Stimulated activated CD4-positive, alpha-beta T cell treated with anti-CD3 and anti-CD28 coated beads, Interleukin-1b, Interleukin-23, amount 100 ng/mL, for 1 hour (primary cell): ENCODE measurements at places on chromosomes 7 and 10.

- DNase-seq: no peak
Measured at GRCh38 chr10:58330431-58330830, 4.4 kb upstream of the UBE2D1 start.

DNA sequence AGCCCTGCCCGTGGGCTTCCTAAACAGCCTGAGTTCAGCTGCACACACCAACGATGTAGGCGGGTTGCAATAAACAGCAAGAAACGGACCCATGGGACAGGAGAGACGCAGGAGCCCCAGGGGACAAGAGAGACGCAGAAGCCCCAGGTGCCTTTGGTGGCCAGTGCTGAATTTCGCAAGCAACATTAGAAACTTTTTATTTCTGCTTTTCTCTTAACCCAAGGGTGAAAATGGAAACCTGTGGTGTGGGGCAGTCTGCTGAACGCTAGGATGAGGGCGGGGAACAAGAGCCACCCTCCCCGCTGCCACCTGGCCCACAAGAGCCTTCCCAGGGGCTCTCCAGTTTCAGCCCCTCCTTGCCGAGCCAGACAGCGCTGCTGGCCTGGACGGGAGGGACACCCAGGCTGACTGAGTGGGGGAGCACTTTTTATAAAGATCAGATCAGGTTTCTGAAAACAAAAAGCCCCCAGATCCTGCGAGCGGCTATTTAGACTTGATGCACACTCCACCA, 20.0 kb upstream of the GPR146 start:
- DNase-seq: no peak

- no peak for DNase-seq
Measured at GRCh38 chr7:152751449-152752141, 8.0 kb upstream of the ACTR3B start.

GRCh38 chr10:120041807-120042559, 149.5 kb downstream of the SEC23IP start:
- DNase-seq: no peak

- no peak for DNase-seq
Measured at GRCh38 chr10:63833411-63834060, 312.3 kb downstream of the REEP3 start.

GRCh38 chr10:10796061-10796773, 221.5 kb upstream of the CELF2 start:
- DNase-seq: no peak

DNA sequence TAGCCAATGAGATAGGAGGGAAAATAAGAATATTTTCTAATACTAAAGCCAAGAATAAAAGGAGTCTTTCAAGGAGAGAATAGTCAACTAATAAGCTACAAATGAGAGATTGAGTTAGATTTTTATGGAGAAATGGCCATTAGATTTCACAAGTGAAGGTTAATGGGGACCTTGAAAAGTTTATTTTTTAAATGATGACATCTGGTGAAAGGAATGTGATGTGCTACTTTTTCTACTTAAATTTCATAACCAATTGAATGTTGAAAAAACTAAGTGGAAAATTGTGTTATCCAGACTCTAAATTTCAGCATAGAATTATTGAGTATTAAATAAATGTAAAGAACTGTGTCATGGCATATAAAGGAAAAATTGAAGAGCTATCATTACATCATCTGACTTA, 125.7 kb downstream of the TSPAN12 start:
- no peak for DNase-seq

GRCh38 chr10:84613336-84614021, 285.1 kb downstream of the CCSER2 start:
- DNase-seq: no peak

DNA sequence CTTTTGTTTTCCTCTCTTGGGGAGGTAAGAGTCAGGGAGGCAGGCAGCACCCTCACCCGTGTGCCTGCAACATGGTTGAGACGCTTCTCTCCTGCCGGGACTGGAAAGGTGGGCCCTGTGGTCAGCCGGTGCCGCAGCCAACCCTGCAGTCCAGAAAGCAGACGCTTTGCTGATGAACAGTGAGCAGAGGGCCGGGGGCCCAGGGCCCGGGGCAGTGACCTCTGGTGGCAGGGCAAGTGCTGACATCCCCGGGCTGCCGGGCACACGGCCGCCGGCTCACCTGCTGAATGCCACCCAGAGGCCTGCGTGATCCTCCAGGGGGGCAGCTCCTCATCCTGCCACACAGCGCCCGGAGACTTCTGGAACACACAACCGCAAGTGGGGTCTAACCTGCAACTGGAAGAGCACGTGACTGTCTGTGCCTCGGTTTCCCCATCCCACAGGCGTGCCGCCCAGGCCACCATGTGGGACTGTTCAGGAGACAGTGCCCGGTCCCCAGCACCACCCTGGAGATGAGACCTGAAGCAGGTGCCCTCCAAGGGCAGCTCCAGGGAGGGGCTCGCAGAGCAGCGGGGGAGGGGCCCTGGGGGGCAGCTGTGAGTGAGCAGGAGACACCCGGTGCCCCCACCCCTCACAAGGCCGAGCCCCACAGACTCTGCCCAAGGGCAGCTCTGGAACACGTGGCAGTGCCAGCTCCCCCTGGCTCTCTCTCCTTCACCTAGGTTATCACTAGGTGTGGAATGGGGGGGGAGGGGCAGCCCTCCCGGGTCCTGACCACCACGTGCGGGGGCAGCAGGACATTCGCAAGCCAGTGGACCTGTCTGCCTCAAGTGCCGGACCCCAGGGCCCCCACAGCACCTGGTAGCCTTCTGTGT, 2.2 kb upstream of the ADGRA1 start:
- DNase-seq: no peak

GRCh38 chr10:98224996-98225395, 43.0 kb downstream of the LOXL4 start:
- DNase-seq: no peak

- DNase-seq: no peak
Measured at GRCh38 chr7:127882313-127882920, 148.8 kb downstream of the LRRC4 start.

DNA sequence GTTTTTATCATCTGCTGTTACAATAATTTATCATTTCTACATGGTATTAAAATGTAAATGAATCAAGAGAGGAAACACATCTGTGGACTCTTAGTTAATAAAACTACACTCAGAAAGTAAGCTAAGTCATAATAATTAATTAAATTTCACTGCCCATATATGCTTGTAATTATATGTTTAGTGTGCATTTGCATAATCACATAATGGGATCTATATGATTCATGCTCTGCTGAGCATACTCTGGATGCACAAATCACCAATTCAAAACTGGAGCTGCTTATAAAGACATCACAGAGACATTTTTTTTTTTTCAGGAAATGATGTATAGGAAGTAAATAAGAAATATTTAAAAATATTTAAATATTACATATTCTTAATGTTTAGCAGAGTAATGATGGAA, 151.6 kb upstream of the STEAP4 start:
- no peak for DNase-seq

DNA sequence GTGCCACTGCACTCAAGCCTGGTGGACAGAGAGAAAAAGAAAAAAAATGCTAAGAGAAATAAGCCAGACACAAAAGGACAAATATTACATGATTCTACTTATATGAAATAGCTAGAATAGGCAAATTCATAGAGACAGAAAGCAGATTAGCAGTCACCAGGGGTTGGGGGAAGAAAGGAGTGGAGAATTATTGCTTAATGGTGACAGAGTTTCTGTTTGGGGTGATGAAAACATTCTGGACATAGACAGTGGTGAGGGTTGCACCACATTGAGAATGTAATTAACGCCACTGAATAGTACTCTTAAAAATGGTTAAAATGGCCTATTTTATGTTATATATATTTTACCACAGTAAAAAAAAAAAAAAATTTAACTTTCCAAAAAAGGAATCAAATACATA, 6.4 kb upstream of the NT5C2 start:
- DNase-seq: no peak

GRCh38 chr7:73715648-73716317, 3.7 kb downstream of the STX1A start:
- DNase-seq: no peak

DNA sequence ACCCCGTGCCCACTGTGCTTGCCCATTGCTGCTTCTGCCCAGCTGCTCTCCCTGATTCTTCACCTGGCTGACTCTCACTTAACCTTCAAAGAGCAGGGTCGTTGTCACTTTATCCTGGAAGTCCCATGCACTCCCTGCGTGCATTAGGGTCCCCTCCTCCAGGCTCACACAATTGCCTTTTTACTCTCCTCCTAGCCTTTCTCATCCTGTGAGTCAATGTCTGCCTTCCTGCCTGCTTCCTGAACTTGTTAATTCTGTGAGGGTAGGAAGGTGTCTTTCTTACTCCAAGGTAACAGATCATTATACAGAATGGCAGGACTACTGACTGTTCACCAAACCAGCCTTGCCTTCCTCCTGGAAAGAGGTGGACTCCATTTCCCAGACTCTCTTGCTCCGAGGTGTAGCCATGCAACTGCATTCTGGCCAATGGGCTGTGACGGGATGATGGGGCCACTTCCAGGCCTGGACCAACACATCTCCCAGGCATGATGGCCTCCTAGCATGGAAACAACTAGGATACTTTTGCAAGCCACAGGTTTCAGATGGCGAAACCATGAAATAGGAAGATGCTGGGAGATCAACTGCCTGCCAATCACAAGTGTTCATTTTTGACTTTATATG, 54.7 kb downstream of the ARHGAP22 start:
- no peak for DNase-seq

- DNase-seq: no peak
Measured at GRCh38 chr7:155323001-155323638, 25.4 kb downstream of the INSIG1 start.

DNA sequence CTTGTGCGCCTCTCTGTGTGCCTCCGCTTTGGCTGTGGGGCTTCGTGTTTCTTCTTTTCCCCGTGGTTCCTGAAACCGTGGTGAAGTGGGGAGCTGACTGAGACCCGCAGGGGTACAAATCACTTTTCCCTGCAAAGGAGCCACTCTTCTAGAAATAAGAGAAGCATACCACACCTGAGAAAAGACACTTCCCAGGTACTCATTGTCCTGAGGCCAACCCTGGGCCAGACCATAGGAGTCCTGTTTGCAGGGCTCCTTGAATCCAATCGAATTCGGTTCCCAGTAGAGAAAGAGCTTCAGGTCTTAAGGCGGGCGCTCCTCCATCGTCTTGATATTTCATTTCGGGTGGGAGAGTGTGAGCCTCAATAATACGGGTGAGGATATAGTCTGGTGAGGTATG, 32.4 kb upstream of the ZNF273 start:
- DNase-seq: no peak

DNA sequence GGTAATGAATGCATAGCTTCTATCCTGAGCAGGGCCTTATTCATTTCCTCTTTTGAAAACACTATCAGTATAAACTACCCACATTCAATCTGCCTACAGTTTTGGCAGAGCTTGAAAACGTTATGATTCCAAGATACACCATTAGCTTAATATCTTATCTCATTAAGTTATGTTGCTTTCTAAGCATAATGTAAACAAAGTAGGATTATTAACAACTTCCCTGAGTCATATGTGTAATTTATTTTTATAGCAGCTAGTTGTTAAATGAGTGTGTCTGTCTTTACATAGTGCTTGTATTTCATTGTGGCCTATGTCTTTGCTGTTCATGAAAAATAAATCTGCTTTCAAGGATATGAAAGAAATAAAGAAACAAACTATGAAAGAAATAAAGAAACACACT, 106.2 kb upstream of the DLX6 start:
- no peak for DNase-seq

GRCh38 chr7:158811461-158811860, 17.8 kb downstream of the ESYT2 start:
- no peak for DNase-seq

- no peak for DNase-seq
Measured at GRCh38 chr7:158251061-158251965, 336.3 kb downstream of the PTPRN2 start.

- no peak for DNase-seq
Measured at GRCh38 chr7:18844735-18845134, 272.7 kb downstream of the TWIST1 start.

DNA sequence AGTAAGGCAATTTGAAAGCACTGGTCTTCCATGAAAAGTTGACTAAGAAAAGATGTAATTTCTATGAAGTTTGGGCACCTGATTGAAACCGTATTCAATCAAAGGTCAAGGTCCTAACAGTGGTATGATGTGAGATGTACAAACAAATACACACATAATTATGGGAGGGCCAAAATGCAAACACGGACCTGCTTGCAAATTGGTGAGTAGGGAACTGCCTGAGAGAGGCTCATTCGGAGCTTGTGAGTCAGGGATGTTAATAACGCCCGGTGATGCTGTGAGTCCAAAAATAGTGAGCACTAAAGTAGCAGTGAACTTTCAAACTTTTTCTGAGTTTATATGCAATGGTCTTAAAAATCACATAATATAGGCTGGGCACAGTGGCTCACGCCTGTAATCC, 34.2 kb upstream of the FAM180A start:
- no peak for DNase-seq

- no peak for DNase-seq
Measured at GRCh38 chr10:62527019-62527827, 153.1 kb downstream of the ZNF365 start.

GRCh38 chr10:34969171-34969570, 121.0 kb downstream of the CUL2 start:
- no peak for DNase-seq

DNA sequence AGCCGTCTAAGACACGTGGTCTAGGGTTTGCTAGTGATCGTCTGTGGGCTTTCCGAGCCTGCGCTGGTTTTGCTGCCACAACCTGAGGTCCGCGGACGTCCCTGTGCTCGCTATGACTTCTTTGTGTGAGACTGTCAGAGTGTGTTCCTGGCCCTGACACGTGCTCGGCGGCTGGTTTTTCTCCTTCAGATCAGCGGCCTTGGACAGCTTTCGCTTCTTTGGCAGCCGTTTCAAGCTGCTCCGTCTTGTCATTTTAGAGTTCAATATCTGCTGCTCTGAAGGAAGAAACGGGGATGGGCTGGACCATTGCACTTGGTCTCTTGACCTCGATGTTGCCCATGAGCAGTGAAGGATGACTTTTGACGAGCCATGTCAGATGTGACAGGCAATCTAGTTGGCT, 147.3 kb downstream of the MGMT start:
- no peak for DNase-seq

DNA sequence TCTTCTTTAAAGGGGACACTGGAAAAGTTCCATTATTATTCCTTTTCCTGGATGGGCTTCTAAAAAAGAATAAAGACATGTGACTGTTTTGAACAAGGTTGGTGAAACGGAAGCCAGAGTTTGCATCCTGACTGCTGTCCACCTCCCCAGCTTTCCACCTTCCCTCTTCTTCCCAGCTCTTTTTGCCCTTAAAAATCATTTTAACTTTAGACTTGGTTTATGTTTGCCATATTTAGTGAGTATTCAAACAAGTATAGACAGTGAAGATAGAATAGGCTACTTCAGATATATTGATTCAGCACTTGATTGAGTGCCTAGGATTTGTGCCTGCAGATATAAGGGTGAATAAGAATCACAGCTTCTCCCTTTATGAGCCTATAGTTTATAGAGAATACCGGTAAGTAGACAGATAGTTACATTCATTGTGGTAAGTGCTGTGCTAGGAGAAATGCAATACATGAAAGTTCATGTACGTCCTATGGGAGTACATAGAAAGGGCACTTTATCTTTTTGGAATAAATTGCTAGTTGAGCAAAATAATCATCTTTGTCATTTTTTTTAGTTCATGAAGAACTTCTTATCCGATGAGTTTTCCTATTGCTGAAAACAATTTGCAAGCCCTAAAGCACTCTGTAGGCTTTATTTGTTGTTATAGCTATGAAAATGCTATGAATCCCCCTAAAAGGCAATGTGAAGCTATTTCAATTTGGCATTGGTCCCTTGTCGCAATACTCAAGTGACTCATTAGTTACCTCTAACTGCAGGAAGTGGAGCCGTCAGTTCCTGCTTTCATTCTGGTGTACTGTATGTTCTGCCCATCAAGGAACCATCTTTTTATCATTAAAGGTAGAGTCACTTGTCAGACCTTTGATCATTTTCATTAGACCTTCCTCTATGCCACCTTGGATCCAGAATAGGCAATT, 57.2 kb upstream of the STRIP2 start:
- DNase-seq: no peak
